Renal cortex interstitium (tissue), 15 donors: ENCODE measurements at places on chromosomes 7 and 10.

GRCh38 chr10:17736223-17736622 is 15.8 kb upstream of the TMEM236 start:
- no peak for DNase-seq

- DNase-seq, result no peak
Observed at GRCh38 chr7:115328018-115328417, 406.1 kb downstream of the MDFIC start.

- DNase-seq, result no peak
Observed at GRCh38 chr7:36878288-36878687, 154.0 kb upstream of the AOAH start.

- no peak for DNase-seq
Observed at GRCh38 chr10:70541736-70542564, 60.6 kb downstream of the PRF1 start.

DNA sequence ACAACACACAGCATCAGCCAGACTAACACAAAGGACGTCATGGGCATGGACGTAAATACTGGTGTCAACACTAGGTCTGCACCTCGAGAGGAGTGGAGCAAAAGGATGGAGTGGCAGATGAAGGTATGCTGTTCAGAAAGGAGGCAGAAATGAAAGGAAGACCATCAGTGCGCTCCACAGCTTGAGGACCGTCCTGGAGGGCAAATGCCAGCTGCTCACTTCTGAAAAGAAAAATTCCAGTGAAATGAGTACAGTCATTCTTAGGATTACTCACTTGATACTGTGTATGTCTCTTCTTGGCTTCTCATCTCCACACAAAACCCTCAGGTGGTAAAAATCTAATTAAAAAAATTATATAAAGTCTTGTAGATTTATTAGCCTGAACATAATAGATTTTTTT is 44.8 kb downstream of the EGFR start:
- no peak for DNase-seq

DNA sequence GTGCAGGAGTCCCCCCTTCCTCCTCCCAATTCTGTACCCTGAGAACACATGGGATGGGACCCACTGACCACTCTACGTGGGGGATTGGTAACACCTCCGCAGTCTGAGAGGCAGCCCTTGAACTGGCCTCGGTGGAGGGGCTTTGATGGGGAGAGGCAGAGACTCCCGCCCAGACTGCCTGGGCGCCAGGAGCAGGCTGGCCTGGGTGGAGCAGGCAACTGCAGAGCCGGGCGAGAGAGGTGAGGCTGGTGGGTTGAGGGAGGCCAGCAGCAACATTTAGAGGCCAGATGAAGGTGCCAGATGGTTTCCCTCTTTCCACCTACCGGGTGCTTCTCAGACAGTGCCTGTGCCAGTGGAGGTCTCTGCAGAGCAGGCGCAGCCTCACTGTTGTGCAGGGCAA is 30.7 kb upstream of the ZNF467 start:
- DNase-seq, result no peak

DNA sequence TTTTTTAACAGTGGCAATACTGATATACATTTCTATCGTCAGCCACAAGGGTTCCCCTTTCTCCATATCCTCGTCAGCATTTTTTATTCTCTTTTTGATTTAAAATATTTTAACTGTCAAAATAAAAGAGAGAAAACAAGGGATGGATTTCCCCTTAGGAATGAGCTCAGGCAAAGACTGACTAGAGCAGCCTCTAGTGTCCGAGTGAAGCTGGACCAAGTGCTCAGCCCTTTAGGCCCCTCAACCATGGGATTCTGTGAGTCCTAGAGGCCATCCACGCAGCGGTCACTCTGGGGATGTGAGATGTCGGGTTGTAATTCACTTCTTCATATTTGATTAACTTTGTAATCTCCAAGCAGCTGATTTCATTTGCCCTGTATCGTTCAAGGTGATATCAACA is 137.4 kb upstream of the RNF32 start:
- DNase-seq, result no peak
